CD4-positive, alpha-beta T cell treated with Interleukin-15 for 1 hour (primary cell): ENCODE measurements at places on chromosomes 7 and 10.

DNA sequence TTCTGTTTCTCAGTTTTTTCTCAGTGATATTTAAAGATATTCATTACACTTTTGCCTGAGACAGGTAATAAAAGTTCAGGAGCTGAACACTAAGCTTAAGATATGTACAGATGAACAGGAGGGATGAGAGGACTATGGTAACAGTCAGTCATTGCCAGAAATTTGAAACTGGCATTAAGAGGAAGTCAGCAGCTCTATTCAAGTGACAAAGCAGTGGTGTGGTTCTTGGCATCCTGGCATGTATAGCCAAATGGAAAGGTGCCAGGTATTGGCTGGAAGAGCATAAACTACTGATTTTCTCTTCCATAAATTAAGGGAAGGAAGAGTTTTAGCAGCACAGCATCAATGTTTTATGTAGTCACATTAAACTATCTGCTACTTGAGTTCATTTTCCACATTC lies 22.7 kb downstream of the HOXA1 start:
- DNase-seq = no peak

DNA sequence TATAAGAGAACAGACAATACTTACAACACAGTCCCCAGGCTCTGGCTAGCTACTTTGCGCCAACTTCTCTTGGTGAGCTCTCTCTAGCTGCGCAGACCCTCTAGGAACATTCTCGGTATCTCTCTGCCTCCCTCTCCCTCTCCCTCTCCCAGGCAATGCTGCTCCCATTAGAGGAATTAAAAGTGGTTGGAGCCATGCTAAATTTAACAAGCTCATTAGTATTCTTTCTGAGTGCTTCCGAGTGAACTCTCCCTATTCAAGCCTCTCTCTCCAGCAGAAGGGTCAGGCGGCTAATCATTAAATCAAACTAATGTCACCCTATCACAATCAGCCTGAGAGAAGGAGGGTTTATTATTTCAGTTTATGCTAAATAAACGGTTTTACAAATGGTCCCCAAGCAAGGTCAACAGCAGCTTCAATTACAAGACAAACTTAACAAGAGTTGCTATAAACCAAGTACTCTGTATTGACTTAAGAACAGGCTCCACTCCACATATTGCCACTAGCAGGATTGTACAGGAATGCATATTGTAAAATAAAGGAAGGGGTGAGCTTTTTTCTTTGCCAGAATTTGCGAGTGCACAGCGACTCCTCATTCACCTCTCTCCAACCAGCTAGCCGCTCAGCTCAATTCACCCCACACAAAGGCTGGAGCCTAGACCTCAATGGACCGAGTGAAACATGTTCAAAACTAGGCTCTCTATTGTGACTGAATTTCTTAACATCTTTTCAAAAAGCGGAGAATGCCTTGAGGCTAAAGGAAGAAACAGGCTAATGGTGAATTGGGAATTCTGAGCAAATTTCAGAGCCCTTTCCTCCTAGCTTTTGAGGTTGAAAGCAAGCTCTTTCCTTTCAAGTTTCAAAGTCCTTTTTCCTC lies 84.4 kb downstream of the GLI3 start:
- no peak for DNase-seq

GRCh38 chr7:37718585-37718984 lies 35.0 kb downstream of the GPR141 start:
- DNase-seq = no peak

DNA sequence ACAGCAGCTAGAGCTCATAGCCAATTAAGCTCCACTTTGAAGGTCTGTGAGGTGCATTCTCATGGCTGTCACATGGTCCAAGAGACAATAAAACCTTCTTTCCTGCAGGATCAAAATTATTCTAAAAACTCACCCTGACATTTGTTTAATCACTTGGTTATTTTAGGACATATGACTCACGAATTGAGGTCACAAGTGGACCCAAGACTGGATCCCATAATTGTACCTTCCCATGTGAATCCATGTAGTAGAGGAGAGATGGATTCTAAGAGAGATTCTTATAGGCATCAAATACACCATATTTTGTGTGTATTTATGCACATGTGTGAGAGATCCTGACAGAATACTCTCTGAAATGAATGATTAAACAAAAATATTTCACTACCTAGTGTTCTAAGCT lies 18.1 kb downstream of the POLR1F start:
- DNase-seq = no peak

DNA sequence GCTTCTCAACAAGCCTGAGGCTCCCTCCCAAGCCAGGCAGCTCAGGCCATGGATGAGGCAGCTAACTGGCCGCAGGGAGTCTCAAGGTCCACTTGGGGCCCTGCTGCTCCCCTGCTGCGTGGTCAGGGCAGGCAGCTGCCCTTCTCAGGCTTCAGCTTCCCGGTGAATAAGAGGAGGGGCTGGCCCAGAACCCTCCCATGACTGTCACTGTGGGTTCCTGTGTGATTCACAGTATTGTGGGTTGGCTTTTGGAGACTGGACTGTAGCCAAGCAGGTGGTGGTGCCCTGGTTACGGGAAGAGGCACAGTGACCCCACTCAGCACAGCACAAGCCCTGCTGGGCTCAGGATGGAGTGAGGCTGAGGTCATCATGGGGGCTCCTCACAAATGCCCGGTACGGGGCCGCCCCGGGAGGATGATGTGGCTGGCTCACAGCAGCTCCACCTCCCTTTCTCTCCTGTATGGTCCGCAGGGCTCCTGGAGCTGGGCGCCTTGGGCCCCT lies 189.8 kb downstream of the HECW1 start:
- no peak for DNase-seq

GRCh38 chr7:130490311-130490791 lies 1.5 kb upstream of the MEST start:
- DNase-seq = no peak

- no peak for DNase-seq
Measured at GRCh38 chr7:44782460-44782859, 14.0 kb upstream of the PPIA start.

GRCh38 chr7:29445736-29446135 lies 117.9 kb upstream of the PRR15 start:
- no peak for DNase-seq

DNA sequence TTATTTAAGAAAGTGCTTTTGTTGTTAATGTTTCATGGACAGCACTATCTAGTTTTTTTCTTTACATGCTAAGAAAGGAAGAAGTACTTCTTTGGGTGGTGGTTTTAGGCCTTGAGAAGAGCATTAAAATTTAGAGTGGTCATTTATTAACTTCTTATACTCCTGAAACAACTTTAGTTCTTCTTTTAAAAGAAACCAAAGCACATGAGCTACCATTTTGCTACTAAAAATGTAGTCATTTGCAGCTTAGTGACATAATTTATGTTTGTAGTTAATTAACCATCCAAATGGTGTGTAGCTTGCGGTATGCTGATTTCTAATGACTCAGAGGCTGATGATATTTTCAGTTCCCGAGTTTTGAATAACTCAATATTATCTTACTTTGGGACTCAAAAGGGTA lies 207.5 kb downstream of the BBS9 start:
- DNase-seq = no peak

GRCh38 chr10:79923669-79924068 lies 25.2 kb downstream of the SFTPD start:
- DNase-seq = no peak

GRCh38 chr7:14271441-14271840 lies 282.0 kb upstream of the ETV1 start:
- DNase-seq = no peak

GRCh38 chr10:131240691-131241090 lies 70.8 kb downstream of the TCERG1L start:
- DNase-seq = no peak

GRCh38 chr7:48962821-48963505 lies 38.6 kb downstream of the CDC14C start:
- DNase-seq = no peak

- DNase-seq = no peak
Measured at GRCh38 chr7:42010751-42011150, 226.3 kb downstream of the GLI3 start.

DNA sequence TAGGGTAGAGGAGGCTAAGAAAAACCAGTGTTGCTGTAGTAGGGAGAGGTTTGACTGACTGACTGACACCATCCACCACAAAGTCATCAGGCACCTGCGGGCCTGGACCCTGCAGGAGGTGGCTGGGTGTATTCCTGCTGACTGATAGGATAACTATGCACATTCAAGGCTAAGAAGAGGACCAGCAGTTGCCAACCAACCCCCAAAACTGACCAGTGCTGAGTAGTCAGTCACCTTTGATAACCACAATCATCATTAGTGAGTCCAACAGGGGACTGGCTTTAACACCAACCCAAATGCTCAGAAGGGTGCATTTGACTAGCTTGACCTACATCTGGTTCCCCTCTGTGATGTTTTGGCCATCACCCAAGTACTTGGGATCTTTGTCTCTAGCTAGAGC lies 30.5 kb downstream of the PLXNA4 start:
- DNase-seq = no peak

- no peak for DNase-seq
Measured at GRCh38 chr7:103154042-103154441, 5.1 kb upstream of the NAPEPLD start.

GRCh38 chr7:129252128-129252527 lies 27.3 kb downstream of the AHCYL2 start:
- DNase-seq = no peak

- DNase-seq = no peak
Measured at GRCh38 chr7:134440067-134440466, 18.8 kb downstream of the AKR1B1 start.

DNA sequence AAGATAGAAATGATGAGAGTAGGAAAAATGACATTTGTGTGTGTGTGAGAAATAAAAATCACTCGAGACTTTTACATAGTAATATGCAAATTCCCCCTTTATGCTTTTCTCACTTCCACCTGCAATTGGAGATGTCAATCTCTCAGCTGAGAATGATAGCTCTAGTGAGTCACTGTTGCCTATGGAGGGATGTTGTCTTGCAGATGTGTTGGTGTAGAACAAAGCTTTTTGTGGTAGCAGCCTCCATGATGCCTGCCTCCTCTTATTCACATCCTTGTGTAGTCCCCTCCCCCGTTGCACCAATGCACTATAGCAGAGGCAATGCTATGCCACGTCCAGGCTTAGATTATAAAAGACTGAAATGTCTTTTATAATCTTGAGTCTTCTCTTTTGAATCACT lies 33.8 kb downstream of the SPAG6 start:
- DNase-seq = no peak
